ENCODE measurements at places on chromosomes 1 and 21.

DNA sequence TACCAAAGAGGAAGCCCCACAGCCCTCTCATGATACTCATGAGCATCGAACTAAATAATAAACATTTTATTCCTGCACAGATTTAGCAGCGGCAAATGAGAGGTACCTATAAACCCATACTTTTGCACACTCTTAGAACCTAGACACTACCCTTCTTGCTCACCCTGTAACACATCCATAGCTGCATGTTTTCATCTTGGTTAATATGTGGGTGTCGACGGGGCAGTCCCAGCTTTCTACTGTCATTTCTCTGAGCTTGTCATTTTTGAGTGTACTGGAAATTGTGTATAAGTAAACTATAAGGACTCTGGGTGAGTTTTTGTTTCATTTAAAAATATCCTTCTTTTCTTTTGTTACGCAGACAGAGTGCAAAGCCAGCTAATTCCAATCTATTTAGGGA lies 25.5 kb downstream of the OVGP1 start:
- DNase-seq: peak; percentile 27

DNA sequence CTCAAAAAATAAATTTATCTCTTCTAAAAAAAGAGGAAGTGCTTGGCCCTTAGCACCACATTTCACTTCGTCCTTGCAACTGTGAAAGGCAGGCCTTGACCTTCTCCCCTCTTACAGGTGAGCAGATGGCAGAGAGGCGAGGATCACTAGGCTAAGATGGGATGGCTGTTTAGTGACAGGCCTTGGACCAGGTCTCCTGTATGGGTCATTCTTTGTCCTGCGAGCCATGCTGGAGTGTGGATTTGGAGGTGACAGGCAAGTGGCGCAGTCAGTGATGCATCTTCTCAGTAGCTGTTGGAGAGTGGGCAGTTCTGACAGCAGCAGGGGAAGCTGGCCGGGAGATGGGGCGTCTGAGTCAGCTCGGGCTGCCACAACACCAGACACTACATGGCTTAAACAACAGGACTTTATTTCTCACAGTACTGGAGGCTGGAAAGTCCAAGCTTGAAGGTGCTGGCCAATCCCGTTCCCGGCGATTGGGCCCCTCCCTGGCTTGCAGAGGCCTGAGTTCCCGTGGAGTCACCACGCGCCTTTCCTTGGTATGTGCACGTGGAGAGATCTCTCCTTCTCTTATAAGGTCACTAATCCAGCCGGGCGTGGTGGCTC lies 16.5 kb downstream of the SLC27A3 start:
- DNase-seq: no peak

GRCh38 chr1:114641377-114641776 lies 28.5 kb downstream of the DENND2C start:
- DNase-seq: no peak

GRCh38 chr1:109241344-109241743 lies 8.0 kb upstream of the CELSR2 start:
- DNase-seq: no peak

GRCh38 chr1:110506541-110506940 lies 12.4 kb downstream of the KCNA10 start:
- no peak for DNase-seq

DNA sequence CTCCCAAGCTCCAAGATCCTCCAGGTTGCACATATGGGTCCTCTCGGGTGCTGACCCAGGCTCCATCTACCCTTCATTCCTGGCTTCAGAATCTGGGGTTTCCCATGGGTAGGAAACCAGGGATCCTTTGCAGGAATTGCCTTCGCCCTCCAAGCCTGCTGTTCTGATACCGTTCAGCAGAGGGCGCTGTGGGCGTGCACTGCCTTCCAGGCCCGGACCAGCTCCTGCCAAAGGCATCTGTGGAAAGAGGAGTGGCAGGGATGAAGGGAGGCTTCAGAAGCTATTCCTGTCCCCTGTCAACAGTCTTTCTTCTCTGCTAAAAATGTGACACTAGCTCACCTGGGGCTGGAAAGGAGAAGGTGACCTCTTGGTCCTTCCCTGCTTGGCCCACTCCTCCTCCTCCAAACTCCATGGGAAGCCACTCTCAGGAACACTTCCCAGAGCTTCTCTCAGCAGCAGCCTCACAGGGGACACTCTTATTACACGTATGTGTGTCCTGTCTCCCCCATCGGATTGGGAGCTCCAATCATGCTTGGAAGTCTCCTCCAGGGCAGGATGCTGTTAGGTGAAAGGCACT lies 71.2 kb downstream of the VWA5B1 start:
- peak; percentile 53 for DNase-seq

- peak; percentile 8 for DNase-seq
Observed at GRCh38 chr1:83931658-83932253, 67.2 kb downstream of the TTLL7 start.

GRCh38 chr1:156095906-156096508 lies 13.7 kb upstream of the MEX3A start:
- peak; percentile 47 for DNase-seq

- DNase-seq: no peak
Observed at GRCh38 chr1:194281376-194281775, 1095.0 kb upstream of the B3GALT2 start.

GRCh38 chr1:245197911-245198379 lies 43.2 kb downstream of the KIF26B start:
- no peak for DNase-seq

DNA sequence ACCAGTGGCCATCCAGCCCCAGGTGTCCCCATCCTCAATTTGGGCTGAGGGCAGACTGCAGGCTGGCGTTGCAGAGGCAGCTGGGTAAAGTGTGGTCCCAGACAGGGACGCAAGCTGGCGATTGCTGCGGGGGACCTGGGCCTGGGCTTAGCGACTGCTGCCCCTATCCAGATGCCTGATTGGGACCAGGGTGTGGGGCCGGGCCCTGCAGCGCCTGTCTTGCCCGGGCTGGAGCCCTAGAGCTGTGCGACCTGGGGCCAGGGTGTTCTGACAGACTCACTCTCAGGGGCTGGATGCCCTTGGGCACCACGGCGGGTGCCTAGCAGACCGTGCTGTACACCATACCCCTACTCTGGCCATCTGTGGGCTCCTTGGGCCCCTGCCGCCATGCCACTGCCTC lies 16.2 kb upstream of the FAAP20 start:
- no peak for DNase-seq

GRCh38 chr1:54463259-54464030 lies 57.3 kb upstream of the SSBP3 start:
- no peak for DNase-seq

DNA sequence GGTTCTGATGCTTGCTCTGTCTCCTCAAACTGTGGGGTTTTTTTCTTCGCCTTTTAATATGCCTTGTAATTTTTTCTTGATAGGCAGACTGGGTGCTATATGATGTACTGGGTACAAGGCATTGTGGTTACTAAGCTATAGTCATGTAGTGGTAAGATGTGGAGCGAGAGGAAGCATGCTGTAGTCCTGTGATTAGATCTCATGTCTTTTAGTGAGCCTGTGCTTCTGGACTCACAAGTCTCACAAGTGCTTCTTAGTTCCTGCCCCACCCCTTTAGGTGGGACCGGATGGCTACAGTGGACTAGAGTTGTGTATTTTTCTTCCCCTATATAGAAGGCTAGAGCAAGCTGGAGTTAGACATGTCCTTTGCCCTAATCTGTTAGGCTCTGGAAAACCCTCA lies 178.7 kb downstream of the DNM3 start:
- DNase-seq: no peak

GRCh38 chr1:10863886-10864285 lies 67.4 kb upstream of the CASZ1 start:
- no peak for DNase-seq

- DNase-seq: no peak
Observed at GRCh38 chr1:201899683-201900429, 11.2 kb downstream of the SHISA4 start.

DNA sequence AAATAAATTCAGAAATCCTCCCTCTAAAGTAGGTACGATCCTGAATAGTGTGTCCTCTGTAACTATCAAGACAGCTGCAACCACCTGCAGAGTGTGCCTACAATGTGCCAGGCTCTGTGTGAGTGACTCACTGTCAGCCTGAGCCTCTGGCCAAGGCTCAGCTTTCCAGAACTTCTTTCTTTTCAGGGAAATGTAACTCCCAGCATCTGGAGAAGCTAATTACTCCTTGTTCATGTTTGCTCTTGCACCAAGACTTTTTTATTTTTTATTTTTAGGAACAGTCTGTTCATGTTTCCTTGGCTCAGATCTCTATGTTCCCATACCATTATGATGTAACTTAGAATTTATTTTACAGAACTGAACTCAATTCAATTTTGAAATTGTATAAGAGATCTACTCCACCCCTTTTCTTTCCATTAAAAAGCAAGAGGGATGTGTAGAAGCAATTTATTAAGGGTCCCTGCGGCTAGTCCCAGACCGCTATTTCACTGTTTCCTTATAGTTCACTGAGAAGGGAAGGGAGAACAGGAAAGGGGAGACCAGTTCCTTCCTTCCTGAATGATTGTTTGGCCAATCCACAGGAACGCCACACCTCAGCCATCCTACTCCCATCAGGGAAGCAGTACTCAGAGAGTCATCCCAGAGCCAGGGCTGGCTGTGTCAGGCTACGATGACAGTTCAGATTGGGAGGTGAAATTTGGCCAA lies 112.4 kb upstream of the ZNF648 start:
- DNase-seq: no peak

DNA sequence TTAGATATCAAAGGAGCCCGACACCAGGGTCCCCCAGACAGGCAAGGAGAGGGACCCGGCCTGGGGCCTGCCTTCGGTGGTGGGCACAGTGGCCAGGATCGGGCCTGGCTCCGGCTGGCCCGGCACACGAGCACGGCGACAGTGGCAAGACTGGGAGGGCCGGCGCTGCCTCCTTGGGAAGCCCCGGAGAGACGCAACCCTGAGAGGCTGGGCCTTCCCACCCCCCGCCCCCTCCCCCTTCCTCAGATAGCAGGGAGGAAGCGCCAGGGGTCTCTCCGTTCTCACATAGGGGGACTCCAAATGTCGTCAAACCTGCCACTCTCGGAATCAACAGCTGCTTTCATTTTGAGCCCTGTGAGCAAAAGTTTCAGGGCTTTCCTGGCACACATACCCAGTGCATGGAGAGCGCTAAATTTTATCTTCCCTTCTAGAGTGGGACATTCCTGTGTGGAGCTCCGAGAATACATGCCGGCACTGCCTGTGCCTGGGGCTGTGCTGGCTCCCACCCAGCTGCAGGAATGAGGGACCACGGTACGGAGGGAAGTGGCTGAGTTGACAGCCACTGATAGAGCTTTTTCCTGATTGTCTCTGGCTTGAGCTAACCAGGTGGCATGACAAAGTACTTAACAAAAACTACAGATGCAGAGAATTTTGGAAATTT lies 62.4 kb downstream of the CD247 start:
- peak; percentile 59 for DNase-seq

GRCh38 chr1:82697965-82698364 lies 897.2 kb downstream of the ADGRL2 start:
- DNase-seq: no peak

- DNase-seq: no peak
Observed at GRCh38 chr1:167966050-167966449, 29.2 kb upstream of the MPC2 start.

- no peak for DNase-seq
Observed at GRCh38 chr1:168774241-168774640, 45.2 kb upstream of the DPT start.

GRCh38 chr1:246893191-246893939 lies 38.4 kb downstream of the AHCTF1 start:
- DNase-seq: no peak

GRCh38 chr1:42937836-42938644 lies 20.6 kb downstream of the SLC2A1 start:
- no peak for DNase-seq

GRCh38 chr1:205581321-205581980 lies 50.4 kb downstream of the ELK4 start:
- DNase-seq: no peak

- DNase-seq: no peak
Observed at GRCh38 chr1:235635938-235636662, 13.5 kb downstream of the GNG4 start.

DNA sequence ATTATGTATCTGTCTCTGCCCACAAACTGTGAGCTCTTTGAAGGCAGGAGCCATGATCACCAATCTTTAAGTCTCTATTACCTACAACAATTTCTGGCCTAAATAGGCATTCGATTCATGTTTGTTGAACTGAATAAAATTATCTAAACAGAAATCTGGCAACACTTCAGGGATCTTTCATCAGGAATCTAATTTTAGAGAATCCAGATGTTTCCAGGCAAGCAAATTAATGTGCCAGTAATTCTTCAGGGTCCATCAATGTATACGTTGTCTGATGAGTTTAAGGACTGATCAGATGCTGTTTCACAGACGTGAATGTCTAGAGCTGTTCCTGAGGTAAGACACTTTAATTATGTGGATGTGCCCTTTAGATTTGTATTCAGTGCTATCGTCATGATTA lies 524.4 kb downstream of the PTPRC start:
- no peak for DNase-seq

DNA sequence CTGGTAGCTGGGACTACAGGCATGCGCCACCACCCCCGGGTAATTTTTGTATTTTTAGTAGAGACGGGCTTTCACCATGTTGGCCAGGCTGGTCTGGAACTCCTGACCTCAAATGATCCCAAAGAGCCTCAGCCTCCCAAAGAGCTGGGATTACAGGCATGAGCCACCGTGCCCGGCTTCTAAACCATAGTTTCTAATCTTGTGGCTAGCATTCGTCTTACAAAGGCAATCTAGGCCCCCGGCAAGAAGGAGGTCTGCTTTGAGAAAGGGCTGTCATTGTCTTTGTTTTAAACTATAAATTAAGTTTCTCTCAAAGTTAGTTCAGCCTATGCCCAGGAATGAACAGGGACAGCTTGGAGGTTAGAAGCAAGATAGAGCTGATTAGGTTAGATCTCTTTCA lies 10.3 kb upstream of the L1TD1 start:
- DNase-seq: no peak

GRCh38 chr1:47785561-47786271 lies 211.5 kb downstream of the TRABD2B start:
- no peak for DNase-seq

GRCh38 chr1:151062741-151063371 lies 2.7 kb downstream of the MLLT11 start:
- no peak for DNase-seq

DNA sequence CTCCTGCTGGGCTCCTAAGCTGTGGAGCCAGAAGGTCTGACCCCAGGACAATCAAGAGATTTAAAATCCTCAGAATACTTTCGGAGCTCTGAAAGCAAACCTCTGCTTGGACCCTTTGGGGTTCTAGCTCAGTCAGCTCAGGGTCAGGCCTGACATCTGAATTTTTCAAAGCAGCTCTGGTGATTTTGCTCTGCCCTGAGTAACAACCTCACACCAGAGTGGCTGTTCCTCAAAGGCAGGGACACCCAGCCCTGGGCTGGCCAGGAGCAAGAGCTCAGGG lies 11.9 kb downstream of the SLC1A7 start:
- DNase-seq: no peak

GRCh38 chr1:167629681-167630567 lies at the start of gene RCSD1:
Gene RCSD1 (plus strand): TSS chr1:167630232. CDS start chr1:167630424, 192 bp downstream.
- DNase-seq: peak; percentile 81

- no peak for DNase-seq
Observed at GRCh38 chr21:21366277-21366676, 368.1 kb downstream of the NCAM2 start.

GRCh38 chr21:31258073-31258472 lies 86.0 kb downstream of the TIAM1 start:
- DNase-seq: no peak

GRCh38 chr1:115977499-115978258 lies 1.4 kb downstream of the SLC22A15 start:
- no peak for DNase-seq
